GM03348 (cell line): ENCODE measurements at places on chromosomes 12 and 14.

GRCh38 chr14:74619672-74620131 is 7.7 kb upstream of the LTBP2 start:
- peak; percentile 93 for DNase-seq

DNA sequence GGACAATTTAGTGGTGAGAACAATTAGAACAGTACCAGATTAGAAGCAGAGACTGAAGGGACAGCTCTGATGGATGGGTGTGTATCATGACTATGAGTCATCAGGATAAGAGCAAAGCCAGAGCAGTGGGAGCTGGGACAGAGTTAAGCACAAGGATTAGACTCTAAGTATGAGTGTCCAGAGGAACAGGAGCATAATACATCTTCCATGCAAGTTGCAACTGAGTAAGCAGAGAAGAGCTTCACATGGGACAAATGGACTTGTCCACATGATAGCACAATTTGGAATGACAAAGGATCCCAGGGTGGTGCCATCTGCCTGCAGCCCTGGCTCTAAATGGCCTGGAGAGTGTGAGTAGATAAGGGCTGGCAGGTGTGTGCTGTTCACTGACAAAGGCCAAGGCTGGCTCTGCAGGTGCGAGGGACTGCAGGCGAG is 226.4 kb upstream of the CAND1 start:
- DNase-seq: no peak

- DNase-seq: peak; percentile 25
Observed at GRCh38 chr12:68224613-68225285, 861 bp downstream of the IL26 start.

GRCh38 chr14:101192661-101193000 is 289.1 kb upstream of the RTL1 start:
- DNase-seq: no peak

DNA sequence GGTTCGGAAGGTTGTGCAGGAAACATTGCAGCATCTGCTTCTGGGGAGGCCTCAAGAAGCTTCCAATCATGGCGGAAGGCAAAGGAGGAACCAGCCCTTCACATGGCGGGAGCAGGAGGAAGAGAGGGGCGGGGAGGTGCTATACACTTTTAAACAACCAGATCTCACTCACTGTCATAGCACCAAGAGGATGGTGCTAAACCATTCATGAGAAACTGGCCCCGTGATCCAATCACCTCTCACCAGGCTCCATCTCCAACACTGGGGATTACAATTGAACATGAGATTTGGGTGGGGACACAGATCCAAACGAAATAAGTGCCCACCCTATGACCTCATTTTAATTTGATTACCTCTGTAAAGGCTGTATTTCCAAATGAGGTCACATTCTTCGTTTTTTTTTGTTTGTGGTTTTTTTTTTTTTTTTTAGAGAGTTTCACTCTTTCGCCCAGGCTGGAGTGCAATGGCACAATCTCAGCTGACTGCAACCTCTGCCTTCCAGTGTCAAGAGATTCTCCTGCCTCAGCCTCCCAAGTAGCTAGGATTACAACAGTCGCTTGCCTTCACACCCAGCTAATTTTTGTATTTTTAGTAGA is 11.4 kb upstream of the ORAI1 start:
- no peak for DNase-seq

DNA sequence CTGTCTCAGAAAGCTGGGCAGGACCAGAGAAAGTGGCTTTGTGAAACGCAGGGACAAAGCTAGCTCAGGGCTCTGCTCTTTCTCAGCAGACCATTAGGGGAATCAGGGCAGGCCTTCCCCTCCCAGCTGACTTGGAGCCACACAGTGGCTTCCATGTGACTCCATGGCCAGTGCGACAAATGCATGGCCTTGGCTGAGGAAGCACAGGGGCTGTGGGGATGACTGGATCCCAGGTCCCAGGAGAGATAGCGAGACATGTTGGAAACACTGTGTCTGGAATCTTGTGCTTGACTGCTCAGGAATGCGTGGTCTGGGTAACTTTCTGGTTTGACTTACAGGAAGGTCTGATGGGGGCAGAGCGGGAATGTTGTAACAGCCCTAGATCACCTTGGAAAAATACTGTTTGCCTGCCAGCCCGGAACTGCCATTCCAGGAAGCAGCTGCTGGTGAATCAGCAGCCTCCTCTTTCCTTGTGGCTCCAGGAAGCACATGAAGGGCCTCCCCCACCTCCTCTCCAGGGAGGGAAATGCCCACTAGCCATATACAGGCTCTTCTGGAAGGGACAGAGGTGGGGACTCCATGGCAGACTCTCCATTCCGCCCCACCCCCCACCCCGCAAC is 133.5 kb upstream of the HIF1A start:
- peak; percentile 84 for DNase-seq

DNA sequence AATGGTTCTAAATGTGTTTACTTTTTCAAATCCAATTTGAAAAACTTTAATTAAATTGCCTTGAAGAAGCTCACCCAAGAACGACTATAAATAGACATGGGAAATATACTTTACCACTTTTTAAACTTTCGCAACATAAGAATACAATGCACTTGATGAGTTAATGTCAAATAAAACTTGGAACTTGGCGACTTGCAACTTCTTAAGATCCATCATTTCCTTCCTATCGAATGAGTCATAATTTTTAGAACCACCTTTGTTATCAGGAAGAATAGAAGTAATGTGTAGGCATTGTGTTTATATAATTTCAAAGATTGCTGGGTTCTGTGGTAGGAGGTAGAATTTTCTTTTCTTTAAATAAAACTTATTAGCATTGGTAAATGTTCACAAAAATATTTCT is 1417.4 kb upstream of the FLRT2 start:
- DNase-seq: no peak

DNA sequence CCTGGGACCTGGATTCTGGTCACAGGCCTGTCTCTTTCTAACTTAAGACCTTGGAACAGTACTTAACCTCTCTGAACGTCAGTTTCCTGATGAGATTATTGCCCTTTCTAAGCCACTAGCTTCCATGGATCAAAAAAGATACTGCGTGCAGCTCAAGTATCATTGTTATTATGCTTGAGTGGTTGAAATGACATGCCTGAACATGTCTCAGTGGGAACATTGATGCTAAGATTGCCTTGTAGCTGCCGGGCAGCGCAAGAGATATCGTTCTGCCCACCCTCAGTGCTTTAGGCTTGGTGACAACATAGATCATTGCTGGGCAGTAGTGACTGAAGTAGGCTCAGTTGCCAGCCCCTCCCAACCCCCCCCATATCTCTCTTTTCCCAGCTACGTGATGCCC is 131.9 kb downstream of the SMOC1 start:
- no peak for DNase-seq

DNA sequence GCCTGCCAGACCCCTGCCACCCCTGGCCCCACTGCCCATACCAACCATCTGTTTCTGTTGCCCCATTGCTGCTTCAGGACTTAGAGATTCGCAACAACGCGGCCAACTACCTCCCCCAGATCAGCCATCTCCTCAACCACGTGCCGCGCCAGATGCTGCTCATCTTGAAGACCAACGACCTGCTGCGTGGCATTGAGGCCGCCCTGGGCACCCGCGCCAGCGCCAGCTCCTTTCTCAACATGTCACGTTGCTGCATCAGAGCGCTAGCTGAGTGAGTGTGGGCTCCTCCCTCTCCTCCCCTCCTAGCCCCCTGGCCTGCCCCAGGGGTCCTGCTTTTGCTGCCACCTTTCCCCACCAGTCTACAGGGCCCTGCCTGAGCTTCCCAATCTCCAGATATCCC is 131.5 kb downstream of the ADCK1 start:
- no peak for DNase-seq

DNA sequence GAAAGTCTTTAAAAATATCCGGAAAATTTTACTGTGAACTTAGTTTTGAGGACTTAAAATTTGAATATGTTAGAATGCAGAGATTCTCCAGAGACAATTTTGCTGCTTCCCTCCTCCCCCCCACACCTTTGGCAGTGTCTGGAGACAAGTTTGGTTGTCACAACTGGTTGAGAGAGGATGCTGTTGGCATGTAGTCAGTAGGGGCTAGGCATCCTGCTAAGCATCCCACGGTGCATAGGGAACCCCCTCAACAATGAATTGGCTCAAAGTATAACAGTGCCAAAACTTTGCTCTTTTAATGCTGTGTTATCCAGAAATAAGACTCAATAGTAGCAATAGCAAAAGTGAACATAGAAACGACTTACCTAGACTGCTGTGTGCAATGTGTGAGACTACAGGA is 3.6 kb downstream of the SRSF5 start:
- no peak for DNase-seq

GRCh38 chr12:54221402-54221984 is 32.7 kb upstream of the SMUG1 start:
- no peak for DNase-seq

DNA sequence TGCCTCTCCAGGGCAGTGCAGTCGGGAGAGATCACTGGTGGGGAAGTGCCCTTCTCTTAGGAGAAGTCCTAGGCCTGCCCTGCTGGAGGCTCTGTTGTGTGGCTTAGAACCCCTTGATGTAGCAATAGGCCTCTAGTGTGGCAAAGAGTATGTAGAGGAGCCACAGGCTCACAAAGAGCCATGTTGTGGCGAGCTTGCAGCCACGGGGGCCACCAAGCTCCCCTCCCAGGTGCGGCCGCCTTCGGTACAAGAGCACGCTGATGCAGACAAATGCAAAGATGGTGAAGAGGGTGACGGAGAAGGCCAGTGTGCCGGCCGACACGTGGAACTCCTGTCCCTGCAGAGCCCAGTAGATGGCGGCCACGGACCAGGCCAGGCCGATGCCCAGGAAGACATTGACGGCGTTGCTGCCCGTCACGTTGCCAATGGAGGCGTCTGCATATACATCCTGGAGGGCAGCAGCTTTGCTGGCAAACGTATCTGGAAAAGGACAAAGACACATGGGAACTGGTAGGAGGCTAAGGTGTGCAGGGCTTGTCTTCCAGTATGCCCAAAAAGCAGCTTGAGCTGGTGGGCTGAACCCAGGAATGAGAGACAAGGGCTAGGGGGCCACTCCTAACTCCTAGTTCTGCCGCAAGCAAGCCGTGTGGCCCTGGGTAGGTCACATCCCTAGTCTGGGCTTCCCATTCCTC is 142.8 kb downstream of the SLC8A3 start:
- DNase-seq: peak; percentile 77

- no peak for DNase-seq
Observed at GRCh38 chr14:39366460-39367386, 65.5 kb downstream of the FBXO33 start.

DNA sequence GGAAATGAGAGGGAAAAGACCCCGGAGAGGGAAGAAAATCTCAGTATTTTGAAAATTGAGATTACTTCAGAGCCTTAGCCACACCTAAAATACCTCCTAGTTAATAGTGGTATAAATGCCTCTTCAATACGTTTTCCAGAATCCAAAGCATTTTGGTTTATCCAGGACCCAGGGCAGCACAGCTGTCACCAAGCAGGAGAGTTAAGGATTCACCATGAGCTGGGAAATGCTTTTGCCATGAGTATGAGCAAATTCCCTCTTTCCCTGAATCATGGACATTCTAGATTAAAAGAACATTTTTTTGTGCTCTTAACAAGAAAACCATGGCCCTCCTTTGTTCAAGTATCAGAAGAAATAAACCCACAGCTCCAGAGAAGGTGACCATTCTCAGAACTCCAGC is 21.8 kb upstream of the RTRAF start:
- peak; percentile 11 for DNase-seq

DNA sequence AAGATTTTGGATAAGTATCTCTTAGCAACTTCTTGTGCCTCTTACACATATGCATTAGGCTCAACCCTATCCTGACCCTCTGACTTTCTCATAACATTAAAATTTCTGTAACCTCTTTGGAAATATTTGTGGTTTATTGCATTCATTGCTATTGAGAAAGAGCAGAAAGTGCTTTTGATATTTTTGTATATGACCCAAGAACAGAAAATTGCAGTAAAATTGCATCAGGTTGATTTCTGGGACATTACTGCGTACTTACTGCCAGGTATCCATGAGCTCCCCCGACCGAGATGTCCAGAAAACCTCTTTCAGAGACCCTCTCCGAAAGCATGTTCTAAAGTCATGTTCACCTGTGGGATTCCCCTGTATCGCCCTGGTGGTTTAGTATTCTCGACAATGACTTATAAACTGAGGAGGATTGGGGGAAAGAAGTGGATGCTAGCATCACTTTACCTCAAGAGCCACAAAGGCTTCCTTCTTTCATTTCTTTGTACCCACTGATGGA is 14.5 kb upstream of the IL22 start:
- peak; percentile 74 for DNase-seq

GRCh38 chr12:65525491-65526141 is 247.1 kb downstream of the MSRB3 start:
- DNase-seq: peak; percentile 75

GRCh38 chr14:75442642-75443041 is 14.8 kb downstream of the JDP2 start:
- peak; percentile 68 for DNase-seq

- no peak for DNase-seq
Observed at GRCh38 chr12:95395696-95396095, 78.3 kb upstream of the METAP2 start.

- DNase-seq: no peak
Observed at GRCh38 chr14:22735096-22735495, 31.4 kb upstream of the OXA1L start.

GRCh38 chr12:116456330-116457082 is 102.7 kb upstream of the MAP1LC3B2 start:
- peak; percentile 67 for DNase-seq

GRCh38 chr12:131487388-131488124 is 223.3 kb upstream of the SFSWAP start:
- no peak for DNase-seq

GRCh38 chr12:77957062-77957461 is 126.4 kb downstream of the NAV3 start:
- no peak for DNase-seq

DNA sequence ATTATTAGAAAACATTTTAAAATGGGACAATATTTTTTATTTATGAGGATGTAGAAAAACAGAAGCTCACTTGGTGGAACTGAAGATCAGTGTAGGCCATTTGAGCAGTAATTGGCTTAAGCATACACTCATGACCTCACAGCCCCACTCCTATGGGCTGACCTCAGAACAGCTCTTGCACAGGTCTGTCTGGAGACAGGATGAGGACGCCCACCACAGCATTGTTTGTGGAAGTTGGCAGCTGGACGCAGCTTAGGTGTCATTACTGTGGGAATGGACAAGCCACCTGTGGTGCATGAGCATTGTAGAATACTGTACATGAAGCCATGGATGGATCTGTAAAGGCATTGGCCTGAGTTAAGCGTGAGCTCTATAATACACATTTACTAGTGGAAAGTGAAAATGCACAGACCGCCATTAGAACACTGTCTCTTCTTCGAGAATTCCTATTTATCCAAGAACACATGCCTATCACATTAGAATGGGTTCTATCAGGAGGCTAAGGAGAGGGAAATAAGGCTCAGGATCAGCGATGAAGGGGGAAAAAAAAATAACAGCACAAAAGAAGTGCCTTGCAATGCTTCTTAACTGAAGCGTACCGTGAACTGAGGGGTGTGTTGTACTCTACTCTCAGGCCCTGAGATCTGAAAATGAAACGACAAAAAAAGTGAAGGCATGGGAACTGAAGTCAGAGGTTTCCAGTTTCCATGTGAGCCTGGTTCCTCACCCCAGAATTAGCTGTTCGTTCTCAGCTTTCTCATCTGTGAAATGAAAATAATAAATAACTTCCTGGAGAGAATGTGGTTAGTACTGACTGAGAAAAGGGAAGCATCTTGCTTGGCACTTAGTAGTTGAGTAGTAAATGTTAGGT is 33.6 kb downstream of the KCNA1 start:
- DNase-seq: no peak
